ENCODE measurements at places on chromosomes 7 and 10. TPM values are rescaled to one million over a fixed set of nuclear protein-coding genes. Genes with fewer than 3 reads are reported as not detected.

DNA sequence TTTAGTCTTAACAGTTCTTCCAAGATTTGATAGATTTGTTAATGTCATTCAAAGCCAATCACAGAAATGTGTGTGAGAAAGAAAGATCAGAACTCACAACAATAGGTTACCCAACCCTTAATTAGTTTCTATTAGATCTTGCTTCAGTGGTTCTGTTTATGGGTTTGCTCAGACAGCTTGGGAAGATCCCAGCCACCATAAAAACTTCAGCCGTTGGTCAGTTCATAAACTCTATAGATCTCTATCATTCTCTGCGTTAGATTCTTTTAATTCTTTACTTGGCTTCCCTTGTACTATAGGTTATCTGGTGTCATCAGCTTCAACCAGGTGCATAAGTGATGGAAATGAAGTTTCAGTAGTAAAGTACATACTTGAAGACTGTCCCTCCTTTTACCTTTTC lies 54.4 kb downstream of the ZNF277 start:
- no peak for DNase-seq

ZSWIM8 gene
- total RNA-seq: 63.1 TPM

DNA sequence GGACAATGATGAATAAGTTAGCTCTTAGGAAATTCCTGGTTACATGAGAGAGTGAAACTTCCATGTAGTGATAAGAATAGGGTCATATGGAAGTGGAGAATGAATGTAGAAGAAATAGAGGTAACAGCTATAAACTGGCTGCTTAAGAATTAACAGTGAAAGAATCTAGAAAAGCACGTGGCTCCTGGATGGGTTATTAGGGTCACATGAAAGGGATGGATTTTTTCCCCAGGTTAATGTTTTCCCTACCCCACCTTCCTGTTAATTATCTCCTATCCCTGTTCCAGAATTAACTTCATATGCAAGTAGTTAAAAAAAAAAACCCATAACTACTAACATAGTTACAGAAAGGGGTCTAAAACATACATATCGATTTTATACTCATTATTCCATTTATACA lies 58.0 kb downstream of the ANKIB1 start:
- no peak for DNase-seq

ADAM12 gene
- total RNA-seq: 361 TPM

GRCh38 chr10:70442332-70442988 lies 979 bp upstream of the NODAL start:
- no peak for DNase-seq

SPDYE9 gene
- total RNA-seq: not detected

ABCB4 gene
- under 0.01 TPM for total RNA-seq

- DNase-seq: no peak
Measured at GRCh38 chr7:21618706-21619105, 75.9 kb downstream of the DNAH11 start.

CCDC172 gene
- total RNA-seq: not detected

DNA sequence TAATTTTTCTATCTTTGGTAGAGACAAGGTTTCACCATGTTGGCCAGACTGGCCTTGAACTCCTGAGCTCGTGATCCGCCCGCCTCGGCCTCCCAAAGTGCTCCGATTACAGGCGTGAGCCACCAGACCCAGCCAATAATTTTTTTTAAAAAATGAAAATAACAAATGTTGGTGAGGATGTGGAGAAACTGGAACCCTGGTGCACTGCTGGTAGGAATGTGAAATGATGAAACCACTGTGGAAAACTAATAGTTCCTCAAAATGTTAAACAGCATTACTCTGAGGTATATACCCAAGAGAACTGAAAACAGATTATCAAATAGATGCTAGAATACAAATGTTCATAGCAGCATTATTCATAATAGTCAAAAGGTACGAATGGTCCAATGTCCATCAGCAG lies 23.0 kb upstream of the YWHAG start:
- DNase-seq: no peak

DNA sequence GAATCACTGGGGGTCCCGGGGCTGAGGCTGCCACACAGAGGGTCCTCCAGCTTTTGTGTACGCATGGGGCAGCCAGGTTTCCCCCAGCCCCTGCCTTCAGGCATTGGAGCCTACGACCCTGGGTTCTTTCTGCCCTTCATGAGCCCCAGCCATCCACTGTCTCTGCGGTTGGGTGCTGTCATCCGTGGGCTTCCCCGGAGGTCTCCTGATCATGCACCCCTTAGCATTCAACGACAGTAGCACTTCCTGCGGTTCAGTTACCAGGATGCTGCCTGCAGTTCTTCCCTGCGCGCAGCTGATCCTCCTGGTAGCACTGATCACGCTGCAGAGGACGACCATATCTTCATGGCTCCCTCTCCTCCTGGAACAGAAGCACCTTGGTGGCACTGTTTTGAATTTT lies 676.3 kb downstream of the SDK1 start:
- DNase-seq: no peak

DNA sequence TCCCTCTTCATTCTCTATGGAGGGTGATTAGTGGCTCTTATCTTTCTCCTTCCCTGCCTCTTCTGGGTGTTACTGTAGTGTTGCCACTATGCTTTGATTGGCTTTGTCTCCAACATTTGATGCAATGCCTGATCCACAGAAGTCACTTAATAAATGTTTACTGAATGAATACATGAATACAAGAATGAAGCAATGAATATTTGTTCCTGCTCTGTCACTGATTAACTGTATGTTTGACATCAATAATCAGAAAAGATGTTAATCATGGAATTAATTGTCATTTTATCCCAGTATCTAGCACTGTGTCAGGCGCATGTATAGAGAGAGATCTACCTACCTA lies 4.3 kb downstream of the ANK3 start:
- no peak for DNase-seq

NHLRC2 gene
- 16.2 TPM for total RNA-seq

OPALIN gene
- total RNA-seq: not detected

DNA sequence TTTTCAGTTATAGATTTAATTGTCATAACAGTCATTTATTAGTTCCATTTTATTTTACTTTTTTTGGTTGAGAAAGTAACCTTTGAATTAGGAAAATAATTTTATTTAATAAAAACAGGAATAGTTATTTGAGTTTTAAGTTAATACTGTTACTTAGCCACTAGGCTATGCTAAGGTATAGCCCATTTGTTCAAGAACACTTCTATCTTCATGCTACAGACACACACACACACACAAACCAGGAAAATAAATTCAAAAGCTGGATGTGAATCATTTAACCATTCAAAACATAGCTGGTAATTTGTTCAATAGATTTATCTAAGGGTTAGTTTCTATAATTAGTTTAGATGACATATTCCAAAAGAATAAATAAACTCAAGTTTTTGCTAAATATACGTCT lies 148.4 kb downstream of the RNF133 start:
- no peak for DNase-seq

DNA sequence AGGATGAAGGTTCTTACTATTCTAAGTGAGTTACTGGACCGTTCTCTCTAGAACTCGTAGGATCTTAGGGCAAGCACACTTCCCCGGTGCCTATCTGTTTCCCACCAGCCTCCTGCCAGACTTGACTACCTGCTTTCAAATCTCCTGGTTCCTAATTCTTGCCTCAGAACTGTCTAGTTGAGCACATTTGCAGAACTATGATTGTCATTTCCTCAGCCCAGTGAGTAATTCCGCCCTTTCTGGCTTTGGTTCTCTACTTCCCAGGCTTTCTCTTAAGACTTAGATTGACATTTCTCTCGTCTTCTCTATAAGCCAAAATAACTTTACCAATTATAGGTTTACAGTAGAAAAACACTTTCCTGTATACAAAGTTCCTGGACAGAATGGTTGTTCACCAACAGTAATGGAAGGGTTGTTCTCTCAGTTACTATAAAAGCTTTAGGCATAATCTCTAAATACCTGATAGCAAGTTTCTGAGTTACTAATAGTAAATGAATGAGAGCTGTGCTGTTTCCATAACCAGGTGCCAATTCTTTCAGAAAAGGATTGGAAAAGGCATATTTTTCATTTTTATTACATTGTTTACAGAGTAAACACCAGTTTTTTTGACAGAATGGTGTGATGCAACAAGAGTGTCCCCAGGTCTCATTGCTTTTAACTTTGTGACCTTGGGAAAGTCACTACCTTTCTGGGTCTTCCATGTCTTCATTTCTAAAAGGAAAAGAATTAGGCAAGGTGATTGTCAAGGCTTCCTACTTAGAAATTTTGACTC lies 41.1 kb downstream of the PLEKHA8 start:
- DNase-seq: no peak

HPS1 gene
- total RNA-seq: 61.9 TPM

LRMDA gene
- total RNA-seq: 17.1 TPM

UPK3BL1 gene
- 13.8 TPM for total RNA-seq

OR2A12 gene
- not detected for total RNA-seq

GRCh38 chr7:34417781-34418180 lies 240.2 kb upstream of the NPSR1 start:
- no peak for DNase-seq

GRCh38 chr7:126022452-126022851 lies 1092.8 kb upstream of the POT1 start:
- DNase-seq: no peak

- peak; percentile 99 for DNase-seq
Measured at GRCh38 chr10:103451831-103452505, at the start of gene CALHM2. CALHM2 (minus strand) TSS chr10:103452370; CDS start chr10:103449941, 2,429 bp downstream.

- no peak for DNase-seq
Measured at GRCh38 chr7:122688400-122688998, 10.4 kb downstream of the RNF133 start.

- DNase-seq: no peak
Measured at GRCh38 chr7:24769014-24769830, 12.0 kb upstream of the GSDME start.

GRCh38 chr7:65809982-65810288 lies 62.9 kb upstream of the VKORC1L1 start:
- DNase-seq: no peak

GRCh38 chr10:113386005-113386404 lies 166.8 kb upstream of the HABP2 start:
- peak; percentile 73 for DNase-seq

DNA sequence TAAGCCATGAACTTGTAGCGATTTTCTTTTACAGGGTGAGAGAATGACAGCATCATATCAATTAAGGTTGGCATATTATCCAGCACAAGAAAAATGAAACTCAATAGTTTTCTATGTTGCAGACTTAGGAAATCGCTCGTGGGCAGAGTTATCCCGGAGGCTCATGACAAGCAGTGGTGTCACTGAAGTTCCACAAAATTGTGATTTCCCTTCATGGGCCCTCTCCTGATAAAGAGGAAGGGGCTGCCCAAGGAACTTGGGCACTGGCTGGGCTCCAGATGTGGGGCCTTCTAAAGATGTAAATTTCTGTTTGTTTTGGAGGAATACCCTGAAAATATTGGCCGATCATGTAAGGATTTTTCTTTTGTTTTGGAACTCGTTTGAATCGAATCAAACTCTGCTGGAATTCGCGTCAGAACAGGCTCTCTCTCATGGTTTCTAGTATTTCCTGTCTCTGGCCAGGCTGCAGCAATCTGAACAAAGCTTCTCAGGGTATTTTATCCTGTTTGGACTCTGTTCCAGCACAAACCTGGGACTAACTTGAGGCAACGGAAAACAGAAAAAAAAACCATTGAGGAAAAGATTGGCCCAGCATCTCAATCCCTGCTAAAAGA lies 340.6 kb upstream of the NRP1 start:
- peak; percentile 37 for DNase-seq

GRCh38 chr7:107302250-107302847 lies 133.5 kb downstream of the HBP1 start:
- DNase-seq: no peak

DNA sequence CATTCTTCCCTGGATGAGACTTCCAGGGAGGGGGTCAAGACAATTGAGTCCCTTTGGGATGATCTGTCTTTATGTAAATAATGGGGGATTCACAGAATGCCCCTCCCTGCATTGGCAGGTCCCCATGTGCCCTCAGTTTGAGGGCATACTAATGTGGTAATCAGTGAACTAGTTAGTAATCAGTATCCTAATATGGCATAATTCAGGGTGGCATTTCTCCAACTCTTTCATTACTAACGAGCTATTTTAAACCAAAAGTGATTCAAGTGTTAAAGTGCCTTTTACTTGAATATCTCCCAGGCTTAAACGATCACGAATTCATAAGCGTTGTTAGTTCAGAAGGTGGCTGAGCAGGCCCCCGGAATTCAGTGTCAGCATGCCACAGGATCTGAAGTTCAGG lies 1.6 kb upstream of the DNAJB6 start:
- no peak for DNase-seq

DNA sequence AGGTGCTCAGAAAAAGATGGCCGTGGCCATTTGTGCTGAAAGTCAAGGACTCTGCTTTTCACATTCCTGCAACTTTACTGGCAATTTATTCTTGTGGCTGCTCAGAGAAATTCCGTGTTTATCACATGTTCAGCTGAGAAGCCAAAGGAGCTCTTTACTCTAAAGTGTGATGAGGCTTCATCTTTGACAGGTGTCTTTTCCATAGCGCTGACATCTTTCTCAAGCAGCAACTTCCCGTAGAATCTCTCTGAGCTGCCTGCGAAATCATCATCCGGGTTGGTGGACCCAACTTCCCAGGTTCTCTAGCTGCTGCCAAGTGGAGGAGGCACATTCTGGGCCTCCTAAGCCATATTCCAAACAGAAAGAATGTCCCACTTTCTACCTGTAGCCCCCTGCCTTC lies 16.9 kb upstream of the NPS start:
- DNase-seq: no peak

SPOCK2 gene
- 0.36 TPM for total RNA-seq

GRCh38 chr7:25565949-25566348 lies 337.7 kb upstream of the NPVF start:
- DNase-seq: peak; percentile 45

DNA sequence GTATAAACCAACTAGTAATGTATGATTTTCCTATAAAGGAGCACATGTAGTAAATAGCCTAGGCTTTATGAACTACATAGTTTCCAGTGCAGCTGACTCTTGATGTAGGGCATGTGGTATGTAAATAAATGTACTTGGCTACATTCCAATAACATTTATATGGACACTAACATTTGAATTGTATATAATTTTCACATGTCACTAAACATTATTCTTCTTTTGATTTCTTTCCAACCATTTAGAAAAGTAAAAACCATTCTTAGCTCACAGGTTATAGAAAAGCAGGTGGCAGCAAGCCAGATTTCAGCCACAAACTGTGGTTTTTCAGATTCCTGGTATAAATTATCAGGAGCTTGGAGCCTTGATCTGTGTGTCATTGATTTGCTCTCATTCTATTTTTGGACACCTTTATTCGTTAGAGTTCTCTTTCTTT lies 1182.0 kb downstream of the CNTNAP2 start:
- peak; percentile 10 for DNase-seq
